ENCODE measurements at places on chromosomes 5 and 9. TPM values are rescaled to one million over a fixed set of nuclear protein-coding genes. Genes with fewer than 3 reads are reported as not detected.

Gene HACD4
- total RNA-seq: 4.6 TPM

Gene ZNF782
- 8.6 TPM for total RNA-seq

- H3K4me3 ChIP-seq: no peak overlapping the region
- DNase-seq: no peak
- H3K27me3 ChIP-seq: no peaks in the 10 kb centered on the region
- no peaks in the 10 kb centered on the region for H3K4me1 ChIP-seq
These were observed 38.9 kb upstream of the TNFSF8 start for GRCh38 chr9:114969269-114969668.

DNA sequence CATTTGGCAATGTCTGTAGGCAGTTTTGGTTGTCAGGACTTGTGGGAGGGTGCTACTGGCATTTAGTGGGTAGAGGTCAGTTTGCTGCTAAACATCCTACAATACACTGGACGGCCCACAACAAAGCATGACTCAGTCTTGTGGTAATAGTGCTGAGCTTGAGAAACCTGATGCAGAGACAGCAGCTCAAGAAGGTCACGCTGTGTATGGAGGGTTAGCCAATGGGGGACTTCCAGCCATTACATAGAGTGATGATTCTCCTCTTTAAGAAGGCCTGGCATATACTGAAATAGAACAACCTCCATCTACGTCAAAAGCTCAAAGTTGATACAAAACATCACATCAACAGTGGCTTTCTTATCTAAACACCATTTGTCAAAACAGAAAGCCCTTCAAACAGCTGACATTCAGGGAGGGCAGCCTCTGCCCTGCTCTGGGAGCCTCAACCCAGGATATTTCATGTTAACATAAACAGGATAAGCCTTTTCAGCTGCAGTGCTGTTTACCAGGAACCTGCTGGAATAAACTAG lies 143.0 kb downstream of the GPBP1 start:
- H3K27ac ChIP-seq: no peak overlapping the region
- H3K4me3 ChIP-seq: no peak overlapping the region
- no peaks in the 10 kb centered on the region for H3K27me3 ChIP-seq
- no peaks in the 10 kb centered on the region for H3K4me1 ChIP-seq

Measured in ascending aorta (tissue), 2 donors.